T-helper 17 cell (primary cell): ENCODE measurements at places on chromosomes 1 and 21.

DNA sequence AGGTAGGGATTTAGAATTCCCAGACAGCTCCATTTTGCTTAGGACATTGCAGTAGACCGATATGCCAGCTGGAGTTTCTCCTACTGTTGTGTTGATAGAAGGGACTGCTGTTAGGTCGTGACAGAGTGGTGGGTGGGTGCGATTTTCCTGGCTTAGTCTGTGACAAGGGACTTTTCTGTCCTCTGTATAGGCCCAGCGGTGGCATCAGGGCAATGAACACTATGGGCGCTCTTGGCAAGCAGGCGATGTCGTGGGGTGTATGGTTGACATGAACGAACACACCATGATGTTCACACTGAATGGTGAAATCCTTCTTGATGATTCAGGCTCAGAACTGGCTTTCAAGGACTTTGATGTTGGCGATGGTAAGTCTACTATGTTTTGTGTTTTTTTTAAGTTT is 321.8 kb downstream of the ZP4 start:
- DNase-seq, result no peak

- DNase-seq, result no peak
Observed at GRCh38 chr1:15064217-15064929, 89.2 kb upstream of the TMEM51 start.

GRCh38 chr1:169508432-169509338 is 22.9 kb upstream of the SLC19A2 start:
- DNase-seq, result no peak

- no peak for DNase-seq
Observed at GRCh38 chr1:88035578-88035977, 648.5 kb upstream of the PKN2 start.

GRCh38 chr1:68211761-68212380 is 20.5 kb downstream of the WLS start:
- DNase-seq, result no peak

DNA sequence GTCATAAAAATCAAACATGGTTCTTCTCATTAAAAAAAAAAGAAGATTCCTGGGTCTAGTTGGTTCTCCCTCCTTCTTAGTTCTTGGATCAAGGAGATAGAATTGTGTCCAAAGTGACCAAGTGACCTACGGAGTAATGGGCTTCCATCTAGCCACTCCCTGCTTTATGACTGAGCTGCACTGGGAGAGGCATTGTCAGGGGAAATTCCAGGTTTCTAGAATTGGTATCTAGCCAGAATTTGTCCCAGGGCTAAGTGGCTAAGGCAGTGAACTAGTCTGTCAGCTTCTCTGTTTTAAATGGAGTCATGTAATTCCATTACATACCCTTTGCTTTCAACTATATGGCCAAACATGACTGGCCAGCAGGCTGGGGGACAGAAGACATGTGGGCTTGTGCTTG is 40.1 kb upstream of the ERG start:
- DNase-seq, result no peak

DNA sequence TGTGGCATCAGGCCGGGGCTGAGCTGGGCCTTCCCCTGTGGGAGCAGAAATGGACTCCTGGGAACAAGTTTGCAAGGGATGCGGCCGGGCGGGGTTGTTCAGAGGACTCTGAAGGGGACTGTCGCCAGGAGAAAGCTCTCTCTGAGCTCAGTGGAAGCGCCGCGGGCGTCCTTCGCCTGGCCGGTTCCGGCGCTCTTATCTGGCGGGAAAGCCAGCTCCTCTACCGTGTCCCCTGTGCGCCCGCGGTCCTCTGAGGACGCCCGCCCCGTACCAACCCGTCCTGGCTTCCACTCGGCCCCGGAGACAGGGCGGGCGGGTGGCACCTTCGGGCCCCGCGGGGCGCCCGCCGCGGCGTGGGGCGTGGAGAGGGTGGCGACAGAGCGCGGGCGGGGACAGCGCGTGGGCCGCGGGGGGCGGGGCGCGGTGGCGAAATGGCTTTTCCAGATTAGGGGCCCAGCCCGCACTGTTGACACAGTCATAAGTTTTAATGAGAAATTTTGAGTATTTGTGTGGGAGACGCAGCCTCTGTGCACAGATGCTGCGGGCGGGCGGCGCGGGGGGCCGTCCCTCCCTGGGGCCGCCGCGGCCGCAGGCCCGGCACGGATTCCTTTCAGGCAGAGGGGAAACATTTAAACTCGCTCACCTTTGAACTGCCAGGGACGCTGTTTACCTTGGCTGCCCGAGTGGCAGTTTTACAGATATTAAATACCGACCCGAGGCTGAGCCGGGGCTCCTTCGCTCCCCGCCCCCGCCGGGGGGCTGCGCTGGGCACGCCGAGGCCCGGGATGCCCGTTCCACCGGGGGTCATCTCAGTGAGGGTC is 70.2 kb downstream of the FOXD2 start:
- no peak for DNase-seq

DNA sequence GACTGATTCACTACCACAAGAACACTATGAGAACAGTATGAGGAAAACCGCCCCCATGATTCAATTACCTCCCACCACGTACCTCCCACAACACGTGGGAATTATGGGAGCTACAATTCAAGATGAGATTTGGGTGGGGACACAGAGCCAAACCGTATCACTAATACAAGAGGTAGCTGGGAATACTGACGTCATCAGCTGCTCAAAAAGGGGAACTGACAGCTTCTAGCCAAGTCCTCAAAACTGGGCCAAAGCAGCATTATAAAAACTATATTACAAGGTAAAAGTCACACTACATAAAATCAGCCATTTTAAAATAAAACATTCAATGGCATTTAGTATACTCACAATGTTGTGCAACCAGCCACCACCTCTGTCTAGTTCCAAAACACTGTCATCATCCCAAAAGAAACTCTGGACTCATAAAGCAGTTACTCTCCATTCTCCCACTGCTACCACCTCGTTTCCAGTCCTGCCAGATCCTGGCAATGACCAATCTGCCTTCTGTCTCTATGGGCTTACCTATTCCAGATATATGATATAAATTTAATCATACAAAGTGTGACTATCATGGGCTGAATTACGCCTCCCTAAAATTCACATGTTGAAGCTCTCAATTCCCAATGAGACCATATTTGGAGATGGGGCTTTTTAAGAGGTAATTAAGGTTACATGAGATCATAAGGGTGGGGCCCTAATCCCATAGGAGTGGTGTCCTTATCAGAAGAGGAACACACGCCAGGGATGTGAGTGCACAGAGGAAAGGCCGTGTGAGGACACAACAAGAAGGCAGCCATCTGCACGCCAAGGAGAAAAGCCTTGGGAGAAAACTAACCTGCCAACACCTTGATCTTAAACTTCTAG is 192.1 kb downstream of the SETD4 start:
- DNase-seq, result no peak

DNA sequence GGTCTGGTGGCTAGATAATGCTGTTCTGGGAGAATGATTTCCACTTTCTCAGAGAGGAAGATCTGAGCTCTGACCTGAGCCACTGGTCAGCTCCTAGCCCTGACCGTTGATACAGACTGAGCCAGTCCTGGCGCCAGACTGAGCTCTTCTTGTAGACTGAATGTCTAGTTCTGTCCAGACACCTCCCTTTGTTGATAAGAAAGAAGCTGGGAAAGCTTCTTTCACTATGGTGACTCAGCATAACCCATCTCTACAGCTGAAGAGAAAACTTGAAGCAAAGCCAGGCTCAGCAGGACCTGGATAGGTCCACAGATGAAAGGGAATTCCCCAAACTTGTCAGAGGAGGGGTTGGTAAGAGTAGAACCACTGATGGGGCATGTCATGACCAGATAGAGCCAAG is 9.9 kb upstream of the TRABD2B start:
- no peak for DNase-seq

DNA sequence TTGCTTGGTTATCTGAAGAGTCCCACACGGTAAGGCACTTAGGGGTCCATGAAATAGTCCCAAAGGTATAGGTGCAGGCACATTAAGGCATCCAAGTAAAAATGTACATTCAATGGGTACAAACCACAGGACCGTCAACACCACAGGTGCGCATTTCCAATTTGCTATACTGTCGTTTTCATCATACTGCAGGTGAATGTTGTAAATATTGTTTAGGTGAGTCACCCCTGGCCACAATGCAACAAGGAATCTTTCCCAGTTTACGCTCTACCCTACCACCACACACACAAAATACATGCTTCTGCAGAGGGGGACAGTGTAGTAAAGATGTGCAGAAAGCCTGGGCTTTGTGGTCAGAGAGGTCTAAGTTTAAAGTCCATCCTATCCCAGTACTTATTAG is 13.7 kb downstream of the CADM3 start:
- DNase-seq, result no peak

DNA sequence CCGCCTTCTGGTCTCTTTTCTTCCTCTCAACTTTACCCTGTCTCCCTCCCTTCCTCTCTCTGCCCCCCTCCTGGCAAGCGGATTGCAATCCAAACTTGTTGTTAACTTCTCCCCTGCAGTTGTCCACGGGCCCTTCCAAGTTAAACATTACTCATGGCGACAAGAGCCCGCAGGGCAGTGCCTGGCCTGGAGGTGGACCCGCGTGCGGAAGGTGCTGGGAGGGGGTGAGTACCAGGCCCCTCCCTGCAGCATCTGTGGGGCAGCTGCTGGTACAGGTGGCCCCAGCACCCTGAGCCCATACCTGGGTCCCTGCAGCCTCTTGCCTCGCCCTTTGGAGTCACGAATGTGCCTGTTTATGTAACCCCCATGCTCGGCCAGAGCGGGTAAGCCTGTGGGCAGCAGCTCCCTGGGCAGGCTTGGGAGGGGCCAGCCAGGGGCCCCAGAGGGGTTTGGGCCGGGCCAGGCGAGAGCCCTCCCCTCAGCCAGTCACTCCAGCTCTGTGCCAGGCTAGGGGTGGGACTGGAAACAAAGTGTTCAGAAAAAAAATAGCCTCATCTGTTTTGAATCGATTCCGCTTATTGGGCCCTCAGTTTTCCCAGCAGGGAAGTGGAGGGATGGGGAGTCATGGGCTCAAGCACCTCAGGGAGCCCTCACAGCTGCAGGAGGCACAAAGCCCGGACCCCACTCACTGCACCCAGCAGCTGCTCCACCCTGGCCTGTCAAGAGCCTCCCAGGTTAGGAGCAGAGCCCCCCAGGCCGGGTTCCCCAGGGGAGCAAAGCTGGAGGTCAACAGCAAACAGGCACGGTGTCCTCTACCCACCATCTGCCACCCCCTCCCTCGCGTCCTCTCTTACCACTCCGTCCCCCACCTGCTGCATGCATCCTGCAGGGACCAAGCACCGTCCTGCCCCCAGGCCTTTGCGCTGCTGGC is 14.0 kb upstream of the FAAP20 start:
- DNase-seq, result no peak

GRCh38 chr1:37995751-37996345 is 6.0 kb upstream of the SF3A3 start:
- no peak for DNase-seq

DNA sequence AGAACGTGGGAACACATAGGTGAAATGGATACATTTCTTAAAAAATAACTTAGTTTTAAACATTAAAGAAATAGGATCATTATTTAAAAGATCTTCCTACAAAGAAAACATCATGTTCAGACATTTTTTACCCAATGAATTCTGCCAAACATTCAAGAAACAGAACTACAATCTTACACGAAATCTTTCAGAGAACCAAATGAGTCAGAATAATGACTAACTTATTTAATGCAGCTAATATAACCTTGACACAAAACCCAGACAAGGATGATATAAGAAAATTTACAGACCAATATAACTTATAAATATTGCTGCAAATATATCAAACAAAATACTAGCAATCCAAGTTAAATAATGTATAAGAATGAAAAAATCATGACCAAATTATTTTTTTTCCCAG is 220.1 kb upstream of the KCNK2 start:
- no peak for DNase-seq

- DNase-seq, result no peak
Observed at GRCh38 chr1:31244326-31244725, 4.6 kb upstream of the NKAIN1 start.

DNA sequence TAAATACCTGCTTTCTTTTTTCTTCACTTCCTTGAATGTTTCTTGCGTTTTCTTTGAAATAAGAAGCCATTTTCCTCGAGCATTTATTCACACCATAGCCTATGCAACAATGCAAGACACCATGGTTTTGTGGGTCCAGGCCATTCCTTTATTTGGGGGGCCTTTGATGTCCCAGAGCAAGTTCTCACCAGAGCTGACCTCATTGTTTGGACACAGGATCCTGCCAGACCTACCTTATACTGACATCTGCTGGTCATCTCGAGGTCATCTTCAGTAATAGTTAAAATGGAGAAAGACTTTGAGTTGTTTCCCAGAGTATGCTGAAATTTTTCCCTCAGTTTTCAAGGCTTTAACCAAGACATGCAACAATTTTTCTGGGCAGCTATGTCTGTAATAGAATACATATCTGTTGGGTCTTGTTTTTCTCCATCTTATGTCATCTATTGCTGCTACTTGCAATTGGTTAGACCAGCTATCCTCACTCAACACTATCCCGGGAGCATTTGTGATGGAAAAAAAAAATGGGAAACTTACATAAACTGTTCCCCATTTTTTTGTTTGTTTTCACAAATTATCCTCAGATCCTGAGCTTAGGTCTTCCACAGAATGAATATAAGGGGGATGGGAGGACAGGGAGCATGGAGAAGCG is 34.0 kb upstream of the BACE2 start:
- DNase-seq, result no peak

- DNase-seq, result no peak
Observed at GRCh38 chr21:28357743-28358142, 634.9 kb downstream of the LTN1 start.

DNA sequence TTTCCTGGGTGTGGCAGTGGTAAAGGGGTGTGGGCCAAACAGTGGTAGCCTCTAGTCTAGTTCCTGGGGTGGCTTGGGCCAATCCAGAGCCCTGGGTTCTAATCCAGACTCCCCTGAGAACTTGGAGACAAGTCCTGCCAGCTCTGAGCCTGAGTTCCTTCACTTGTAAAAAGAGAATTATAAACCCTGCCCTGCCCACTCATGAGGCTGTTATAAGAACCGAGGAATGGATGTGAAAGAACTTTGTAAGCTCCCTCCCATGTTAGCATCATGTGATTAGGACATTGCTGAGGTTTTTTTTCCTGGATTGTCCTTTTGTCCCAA is 131.0 kb downstream of the RRAGC start:
- no peak for DNase-seq

DNA sequence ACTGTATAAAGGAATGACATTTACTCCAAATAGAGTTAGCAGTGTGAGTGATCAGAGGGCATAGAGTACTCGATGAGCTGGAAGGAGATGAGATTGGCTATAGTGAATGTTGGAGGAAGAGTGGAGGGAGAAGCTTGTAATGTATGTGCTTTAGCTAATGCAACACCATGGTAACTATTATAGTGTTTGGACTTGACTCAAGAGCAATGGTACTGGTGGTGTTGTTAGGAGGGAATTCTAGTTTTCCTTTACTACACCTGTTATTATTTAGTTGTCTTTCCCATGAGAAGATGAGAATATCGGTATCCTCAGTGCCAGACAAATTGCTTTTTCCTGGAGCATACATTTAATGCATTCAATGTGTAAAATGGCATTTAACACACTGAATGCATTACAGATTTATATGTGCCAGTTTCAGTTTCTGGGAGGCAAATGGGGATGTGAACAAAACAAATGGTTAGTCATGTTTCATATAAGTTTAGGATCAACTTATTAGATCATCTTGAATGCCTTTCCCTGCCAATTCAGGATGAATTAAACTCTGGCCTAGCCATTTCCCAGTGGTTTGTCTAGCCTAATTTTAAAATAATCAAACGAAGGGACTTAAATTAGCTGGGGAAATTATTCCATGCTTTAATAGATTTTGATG is 291.1 kb upstream of the ADAMTS5 start:
- DNase-seq, result no peak

- DNase-seq, result peak; percentile 36
Observed at GRCh38 chr1:53485478-53486394, 26.5 kb downstream of the DMRTB1 start.

GRCh38 chr1:240734001-240734400 is 122.0 kb upstream of the GREM2 start:
- no peak for DNase-seq
